ENCODE measurements at places on chromosomes 16 and 17. TPM values are rescaled to one million over a fixed set of nuclear protein-coding genes. Genes with fewer than 3 reads are reported as not detected.

GRCh38 chr16:57133031-57133430, 40.6 kb downstream of the CPNE2 start:
- no peak for DNase-seq

- DNase-seq, result no peak
These were observed 27.5 kb upstream of the HLF start for GRCh38 chr17:55237268-55237667.

The TUBD1 gene
- 6.8 TPM for total RNA-seq

DNA sequence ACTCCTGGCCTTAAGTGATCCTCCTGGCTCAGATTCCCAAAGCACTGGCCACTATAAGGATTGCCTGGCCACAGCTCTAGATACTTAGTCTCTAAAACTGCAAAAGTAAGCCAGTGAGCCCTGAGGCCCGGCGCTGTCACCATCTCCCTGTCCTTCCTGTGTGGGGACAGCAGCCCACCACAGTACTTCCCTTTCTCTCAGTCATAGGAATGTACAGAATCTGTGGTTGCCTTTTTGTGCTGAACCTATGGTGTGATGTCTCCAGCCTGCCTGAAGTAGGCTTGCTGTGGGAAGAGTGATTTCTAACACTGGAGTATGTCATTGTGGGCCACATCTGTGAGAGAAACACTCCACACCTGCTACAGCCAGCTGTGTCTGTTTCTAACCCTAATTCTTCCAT, 24.7 kb downstream of the NTAN1 start:
- peak; percentile 64 for DNase-seq

- no peak for DNase-seq
These were observed 39.4 kb downstream of the PLCG2 start for GRCh38 chr16:81818568-81818896.

DNA sequence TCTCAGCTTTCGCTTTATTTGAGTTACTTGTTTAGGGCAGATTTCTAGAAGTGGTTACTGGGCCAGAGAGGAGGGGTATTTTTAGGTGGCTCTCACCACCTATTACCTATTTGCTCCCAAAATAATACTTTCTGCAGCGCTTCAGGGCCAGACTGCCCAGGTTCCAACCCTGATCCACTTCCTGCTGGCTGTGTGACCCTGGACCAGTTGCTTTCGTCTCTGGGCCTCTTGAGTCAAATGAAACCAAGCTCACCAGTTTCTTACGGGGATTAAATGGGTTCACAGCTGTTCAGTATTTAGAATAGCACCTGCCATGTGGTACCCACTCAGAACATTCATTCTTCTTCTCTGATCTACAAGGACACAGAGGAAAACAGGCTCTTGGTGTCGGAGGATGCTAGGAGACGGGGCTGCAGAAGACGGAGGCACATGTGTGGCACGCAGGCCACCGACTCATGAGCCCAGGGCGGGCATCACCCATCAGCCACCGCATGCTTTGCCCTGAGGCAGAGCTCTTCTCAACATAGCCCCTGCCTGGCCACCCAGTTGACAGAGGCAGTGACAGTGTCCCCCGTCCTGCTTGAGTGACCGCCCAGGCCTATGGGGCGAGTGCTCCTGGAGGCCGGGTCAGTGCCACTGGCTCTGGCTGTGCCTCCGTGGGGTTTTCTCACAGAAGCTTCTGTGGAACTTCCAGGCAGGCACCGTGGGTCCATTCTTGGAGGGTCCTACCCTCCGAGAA, 149.0 kb upstream of the PLCG2 start:
- DNase-seq, result no peak

GRCh38 chr16:46747777-46748651, at the start of gene MYLK3:
Gene MYLK3 (minus strand): TSS chr16:46748344. CDS start chr16:46748193, 151 bp downstream.
- DNase-seq, result peak; percentile 71

- no peak for DNase-seq
These were observed 50.4 kb downstream of the OR1D5 start for GRCh38 chr17:3012926-3013581.

The METRN gene
- 30.3 TPM for total RNA-seq

The TMEM94 gene
- 61.0 TPM for total RNA-seq

DNA sequence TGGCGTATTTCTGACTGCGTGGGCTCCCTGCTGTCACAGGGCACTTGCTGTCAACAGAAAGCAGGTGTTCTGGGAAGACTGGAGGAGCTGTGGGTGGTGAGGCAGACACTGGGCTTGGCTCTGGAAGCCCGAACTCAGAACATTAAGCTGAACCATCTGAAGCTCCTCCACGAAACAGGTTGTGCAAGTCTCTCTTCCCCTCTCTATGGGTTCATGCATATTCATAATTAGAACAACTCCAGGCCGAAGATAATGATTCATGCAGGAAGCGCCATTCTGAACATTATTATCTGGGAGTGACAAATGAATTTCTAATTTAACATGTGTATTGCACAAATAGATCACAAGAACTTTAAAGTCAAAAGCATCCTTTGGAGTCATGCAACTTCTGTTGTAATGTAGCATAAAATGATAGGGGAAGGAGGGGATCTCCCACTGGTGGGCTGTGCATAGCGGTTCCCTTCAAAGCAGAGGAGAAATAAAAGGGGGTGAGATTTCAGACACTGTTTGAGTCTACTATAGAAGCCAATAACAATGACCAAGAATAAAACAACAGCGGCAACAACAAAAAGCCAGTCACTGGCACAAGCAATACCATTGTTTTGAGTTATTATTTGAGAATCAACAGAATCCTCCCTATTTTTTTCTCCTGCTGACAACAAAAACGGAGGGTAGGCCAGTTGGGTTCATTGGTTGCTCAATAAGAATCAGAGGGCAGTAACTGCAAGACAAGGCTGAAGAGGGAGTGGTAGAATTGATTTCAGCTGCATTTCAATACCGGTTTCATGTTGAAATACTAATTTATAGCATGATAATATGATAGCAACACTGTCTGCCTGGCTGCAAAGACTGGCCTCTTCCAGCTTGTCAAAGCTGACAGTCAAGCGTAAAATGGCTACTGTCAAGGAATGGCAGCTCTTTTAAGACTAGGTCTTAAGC, 407.3 kb downstream of the XYLT1 start:
- no peak for DNase-seq

DNA sequence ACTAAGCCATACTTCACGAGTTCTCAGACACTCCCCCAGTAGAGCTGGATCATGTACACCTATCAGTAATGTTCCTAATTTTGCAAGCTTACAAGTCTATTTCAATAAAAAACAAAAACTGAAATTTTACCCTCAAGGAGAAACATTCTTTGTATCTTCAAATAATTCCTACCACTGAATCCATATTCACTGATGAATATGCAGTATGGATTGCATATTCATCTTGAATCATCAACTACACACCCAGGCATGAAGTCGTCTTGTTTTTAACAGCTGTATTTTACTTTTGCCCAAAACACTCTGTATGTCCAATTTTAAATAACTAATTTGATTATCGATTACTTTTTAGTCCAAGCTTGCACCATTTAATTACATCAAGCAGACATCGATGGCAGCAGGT, 31.8 kb downstream of the ZDHHC7 start:
- no peak for DNase-seq

GRCh38 chr17:70405492-70406220, 236.3 kb downstream of the KCNJ2 start:
- no peak for DNase-seq

GRCh38 chr17:59769887-59770286, 62.4 kb downstream of the VMP1 start:
- DNase-seq, result no peak

The TNFRSF17 gene
- not detected for total RNA-seq

GRCh38 chr17:6713130-6713917, at the start of gene SLC13A5:
Gene SLC13A5 (minus strand): TSS chr17:6713369. CDS start chr17:6713333, 36 bp downstream.
- peak; percentile 81 for DNase-seq

GRCh38 chr17:43226393-43226792, 2.0 kb downstream of the CCDC200 start:
- peak; percentile 37 for DNase-seq

DNA sequence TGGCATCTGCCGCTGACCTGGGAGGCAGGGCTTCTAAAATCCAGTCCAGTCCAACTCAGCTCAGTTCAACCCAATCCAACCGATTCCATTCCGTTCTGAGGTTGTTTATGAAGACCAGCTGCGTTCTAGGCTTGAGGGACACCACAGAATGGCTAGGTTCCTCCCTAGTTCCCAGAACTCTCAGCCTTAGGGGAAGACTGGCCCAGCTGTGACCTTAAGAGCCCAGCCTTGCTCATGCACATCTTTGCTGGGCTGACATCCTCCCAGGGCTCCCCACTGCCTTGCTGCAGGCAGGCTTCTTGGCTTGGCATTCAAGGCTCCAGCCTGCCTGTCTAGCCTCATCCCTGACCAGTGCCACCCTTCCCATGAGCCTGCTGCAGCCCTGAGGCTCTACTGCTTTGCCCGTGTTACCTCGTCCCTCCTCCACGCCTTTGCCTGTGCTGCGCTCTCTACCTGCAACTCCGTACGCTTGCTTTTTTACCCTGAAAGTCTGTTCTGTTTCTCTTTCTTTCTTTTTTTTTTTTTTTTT, 7.9 kb downstream of the SLC12A3 start:
- DNase-seq, result no peak

DNA sequence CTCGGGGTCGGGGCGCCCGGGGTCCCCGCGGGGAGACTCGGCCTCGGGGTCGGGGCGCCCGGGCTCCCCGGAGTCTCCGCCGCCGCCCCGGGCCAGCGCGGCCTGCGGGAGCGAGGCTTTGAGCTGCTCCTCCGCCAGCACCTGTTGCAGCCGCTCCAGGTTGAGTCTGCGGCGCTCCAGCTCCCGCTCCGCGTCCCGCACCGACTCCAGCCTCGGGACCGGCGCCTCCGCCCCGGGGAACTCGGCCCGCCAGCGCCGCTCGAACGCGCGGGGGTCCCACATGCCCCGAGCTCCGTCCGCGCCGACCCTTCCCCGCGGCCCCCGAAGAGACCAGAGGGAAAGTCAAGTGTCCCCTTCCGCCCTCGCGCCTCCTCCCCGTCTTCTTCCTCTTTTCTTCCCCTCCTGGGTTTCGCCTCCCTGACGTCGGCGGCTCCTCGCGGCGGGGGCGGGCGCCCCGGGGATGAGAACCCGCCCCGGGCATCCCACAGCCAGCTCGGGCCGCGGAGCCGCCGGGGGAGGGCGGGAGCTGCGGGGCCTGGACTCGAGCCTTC, 40.8 kb upstream of the BHLHA9 start:
- DNase-seq, result peak; percentile 93

GRCh38 chr17:73304971-73305812, 6.6 kb downstream of the CDC42EP4 start:
- no peak for DNase-seq

GRCh38 chr16:24471561-24472350, 67.6 kb upstream of the RBBP6 start:
- no peak for DNase-seq

- DNase-seq, result no peak
These were observed 11.4 kb downstream of the CDR2L start for GRCh38 chr17:74998783-74999182.

GRCh38 chr16:12590409-12590808, 213.3 kb downstream of the CPPED1 start:
- DNase-seq, result no peak

GRCh38 chr16:70577256-70577698, 53.7 kb downstream of the SF3B3 start:
- DNase-seq, result peak; percentile 79

DNA sequence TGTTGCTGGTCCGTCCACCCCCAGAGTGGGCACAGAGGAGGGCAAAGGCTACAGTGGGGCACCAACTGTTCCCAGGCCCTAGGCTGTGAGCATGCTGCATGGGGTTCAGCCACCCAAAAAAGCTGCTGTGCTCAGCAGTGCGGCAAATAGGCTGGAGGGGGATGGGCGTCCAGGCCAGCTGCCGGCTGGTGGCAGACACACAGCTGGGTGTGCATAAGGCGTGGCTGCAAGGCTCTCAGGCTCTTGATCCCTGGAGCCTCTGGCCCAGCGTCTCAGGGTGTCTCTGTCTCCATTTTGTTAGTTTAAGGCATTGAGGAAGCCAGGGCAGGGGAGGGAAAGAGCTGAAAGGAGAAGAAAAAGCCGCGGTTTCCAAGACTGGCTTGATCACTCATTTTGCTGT, 8.8 kb downstream of the RPL19 start:
- no peak for DNase-seq

- no peak for DNase-seq
These were observed 1.5 kb upstream of the KRT23 start for GRCh38 chr17:40938981-40939380.

DNA sequence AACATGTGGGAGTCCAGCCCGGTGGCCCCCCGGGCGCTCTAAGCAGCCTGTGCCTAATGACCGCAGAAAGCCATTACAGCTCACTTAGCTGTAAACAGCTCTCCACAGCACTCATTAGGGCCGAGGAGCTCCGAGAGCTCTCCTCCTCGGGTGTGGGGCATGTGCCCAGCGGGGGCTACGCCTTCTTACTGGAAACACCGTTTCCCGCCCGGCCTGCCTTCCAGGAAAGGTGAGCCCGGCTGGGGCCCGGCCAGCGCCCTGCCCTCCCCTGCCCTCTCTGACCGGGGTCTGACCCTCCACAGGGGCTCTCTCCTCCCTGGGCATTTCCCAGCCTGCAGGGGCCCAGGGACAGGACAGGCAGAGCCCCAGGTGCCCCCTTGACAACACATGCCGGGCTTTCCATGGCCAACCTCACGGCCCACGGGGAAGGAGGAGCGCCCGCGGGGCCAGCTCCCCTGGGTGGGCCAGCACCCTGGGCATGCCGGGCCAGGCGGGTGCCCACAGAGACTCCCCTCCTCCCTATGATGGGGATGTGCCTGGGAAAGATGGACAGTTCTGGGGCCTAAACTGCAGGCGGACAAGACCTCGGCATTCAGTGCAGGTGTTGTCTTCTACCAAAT, 72.6 kb downstream of the SDK2 start:
- DNase-seq, result no peak

The MARVELD3 gene
- not detected for total RNA-seq

The KRTAP1-1 gene
- total RNA-seq, result not detected

DNA sequence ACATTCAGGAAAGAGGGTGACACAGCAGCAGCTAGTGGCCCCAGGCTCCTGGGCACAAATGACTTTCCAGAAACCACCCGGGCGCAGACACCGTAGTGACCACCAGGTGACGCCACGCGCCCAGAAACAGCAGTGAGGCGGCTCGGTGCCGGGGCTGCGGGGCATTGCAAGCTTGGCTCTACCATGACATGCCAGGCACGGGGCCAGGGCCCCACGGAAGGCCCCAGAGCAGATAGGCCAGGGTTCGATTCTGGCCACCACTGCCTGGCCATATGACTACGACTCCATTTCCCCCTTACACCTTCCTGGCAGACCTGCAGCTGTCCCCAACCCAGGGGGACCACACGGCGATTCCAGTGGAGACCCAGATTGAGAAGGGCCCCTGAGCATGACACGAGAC, 6.7 kb downstream of the RHBDF1 start:
- peak; percentile 96 for DNase-seq

The CHST4 gene
- total RNA-seq, result 0.26 TPM

DNA sequence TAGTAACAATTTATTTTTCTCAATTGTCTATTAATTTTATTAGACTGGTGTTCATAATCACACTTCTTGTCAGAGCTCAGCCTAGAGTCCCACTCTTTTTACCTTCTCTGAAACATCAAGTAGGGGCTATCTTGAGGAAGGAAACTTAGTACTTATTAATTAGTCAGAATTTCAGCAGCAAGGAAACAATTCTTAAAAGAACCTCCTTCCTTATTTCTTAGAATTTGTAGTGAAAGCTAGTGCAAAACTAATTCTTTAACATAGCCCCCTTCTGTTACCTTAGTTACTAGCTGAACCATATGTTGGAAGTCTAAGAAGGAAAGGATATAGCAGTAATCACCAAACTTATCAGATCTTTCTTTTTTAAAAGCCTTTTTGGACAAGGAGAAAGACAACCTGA, 35.2 kb downstream of the MAP2K4 start:
- no peak for DNase-seq

Measured in mesenteric fat pad (tissue), 1 donor.